ENCODE measurements at places on chromosomes 3 and 15.
A peak's percentile ranks its signal among the peaks of the same experiment; 100 is the strongest.

- no peak for DNase-seq
Observed at GRCh38 chr3:116216761-116217160, 228.5 kb downstream of the LSAMP start.

GRCh38 chr3:133377396-133377795 lies 22.5 kb upstream of the BFSP2 start:
- DNase-seq = peak; percentile 35

GRCh38 chr3:147795418-147795817 lies 386.3 kb downstream of the ZIC1 start:
- no peak for DNase-seq

DNA sequence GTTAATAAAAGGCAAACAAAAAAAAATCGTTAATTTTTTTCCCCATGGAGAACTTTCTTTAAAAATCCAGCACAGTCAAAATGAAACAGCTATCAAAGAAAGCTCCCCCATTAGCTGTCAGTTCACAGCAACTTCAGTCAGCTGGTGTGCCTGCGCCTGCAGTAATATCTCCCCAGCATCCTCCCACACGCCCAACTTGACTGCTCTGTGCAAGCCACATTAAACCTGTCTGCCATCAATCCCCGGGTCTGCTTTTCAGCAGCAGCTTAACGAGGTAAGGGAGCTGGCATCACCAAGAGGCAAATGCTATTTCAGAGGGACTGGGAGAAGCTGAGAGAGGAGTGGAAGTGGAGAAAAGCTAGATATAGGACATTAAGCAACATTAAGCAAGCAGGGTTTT lies 337.5 kb downstream of the GAP43 start:
- no peak for DNase-seq

GRCh38 chr15:66178531-66178910 lies 75.0 kb downstream of the MEGF11 start:
- DNase-seq = no peak

GRCh38 chr3:159734681-159735080 lies 254.0 kb upstream of the IL12A start:
- no peak for DNase-seq

DNA sequence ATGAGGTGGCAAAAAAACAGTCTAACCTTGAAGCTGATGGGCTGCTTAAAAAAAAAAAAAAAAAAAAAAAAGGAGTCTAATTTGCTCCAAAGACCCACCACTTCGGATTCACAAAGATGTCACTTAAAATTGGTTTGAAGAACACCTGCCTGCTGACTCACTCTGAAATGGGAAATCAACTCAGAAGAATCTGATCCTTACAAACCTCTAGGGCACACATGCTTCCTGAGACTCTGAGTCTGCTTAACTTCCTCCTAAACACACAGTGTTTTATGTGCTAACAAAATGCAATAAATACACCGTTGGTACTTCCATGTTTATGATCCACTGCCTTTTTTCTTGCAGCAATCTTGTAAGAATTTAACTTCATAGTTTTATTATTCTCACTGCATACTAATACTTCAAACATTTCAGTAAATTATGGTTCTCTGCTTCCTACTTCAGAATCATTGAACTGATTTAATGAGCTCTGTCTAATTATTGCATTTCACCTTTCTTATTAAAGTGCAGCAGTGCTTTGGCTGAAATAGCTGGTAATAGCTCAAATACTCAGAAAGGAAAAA lies 73.0 kb upstream of the FRMD4B start:
- DNase-seq = no peak

GRCh38 chr15:100310041-100310405 lies 31.8 kb downstream of the ADAMTS17 start:
- DNase-seq = no peak

- no peak for DNase-seq
Observed at GRCh38 chr3:181105646-181106045, 116.1 kb upstream of the DNAJC19 start.

DNA sequence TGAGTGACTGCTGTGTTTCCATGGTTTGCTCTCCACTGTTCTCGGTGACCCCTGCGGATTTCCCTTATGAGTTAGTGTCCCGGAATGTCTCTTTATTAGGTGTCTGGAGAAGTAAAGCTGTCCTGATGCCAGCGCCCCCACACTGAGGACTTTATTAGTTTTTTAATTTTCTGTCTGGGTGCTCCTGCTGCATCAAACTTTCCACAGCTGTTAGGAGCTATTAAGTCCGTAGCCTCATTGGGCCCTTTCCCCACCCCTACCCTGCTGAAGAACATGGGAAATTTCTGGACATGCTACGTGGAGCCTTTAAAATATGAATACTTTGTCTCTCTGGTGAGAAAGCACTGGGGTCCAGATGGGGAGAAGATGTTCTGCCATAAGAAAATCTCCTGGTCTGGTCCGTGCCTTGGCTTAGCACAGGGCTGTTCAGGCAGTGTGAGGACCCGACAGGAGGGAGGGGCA lies 161.7 kb upstream of the HES1 start:
- DNase-seq = no peak

DNA sequence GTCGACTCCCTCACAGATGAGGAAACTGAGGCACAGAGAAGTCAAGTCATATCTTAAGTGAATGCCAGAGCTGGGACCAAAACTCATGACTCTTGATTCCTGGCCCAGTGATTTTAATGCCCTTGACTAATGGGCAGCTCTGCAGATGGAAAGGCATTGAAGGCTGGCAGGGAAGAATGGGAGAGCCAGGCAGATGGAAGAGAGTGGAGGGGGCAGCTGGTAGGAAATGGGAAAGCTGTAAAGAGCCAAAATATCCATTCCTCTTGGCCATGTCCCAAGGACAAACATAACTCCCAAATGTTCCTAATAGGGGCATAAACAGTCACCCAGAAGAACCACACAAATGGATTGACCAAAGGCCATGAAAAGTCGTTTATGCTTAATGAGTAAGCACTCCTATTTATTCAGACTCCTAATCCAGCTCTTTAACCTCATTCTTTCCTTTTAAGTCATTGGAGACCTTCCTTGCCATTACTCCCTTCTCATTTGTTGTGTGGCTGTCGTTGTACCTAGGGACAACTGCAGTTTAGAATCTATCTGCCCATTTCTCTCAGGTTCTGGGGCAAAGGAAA lies 330.5 kb upstream of the ROPN1 start:
- no peak for DNase-seq

GRCh38 chr15:48695088-48695826 lies 49.7 kb upstream of the FBN1 start:
- DNase-seq = peak; percentile 5

GRCh38 chr3:43038010-43038409 lies 58.9 kb downstream of the GASK1A start:
- DNase-seq = no peak

DNA sequence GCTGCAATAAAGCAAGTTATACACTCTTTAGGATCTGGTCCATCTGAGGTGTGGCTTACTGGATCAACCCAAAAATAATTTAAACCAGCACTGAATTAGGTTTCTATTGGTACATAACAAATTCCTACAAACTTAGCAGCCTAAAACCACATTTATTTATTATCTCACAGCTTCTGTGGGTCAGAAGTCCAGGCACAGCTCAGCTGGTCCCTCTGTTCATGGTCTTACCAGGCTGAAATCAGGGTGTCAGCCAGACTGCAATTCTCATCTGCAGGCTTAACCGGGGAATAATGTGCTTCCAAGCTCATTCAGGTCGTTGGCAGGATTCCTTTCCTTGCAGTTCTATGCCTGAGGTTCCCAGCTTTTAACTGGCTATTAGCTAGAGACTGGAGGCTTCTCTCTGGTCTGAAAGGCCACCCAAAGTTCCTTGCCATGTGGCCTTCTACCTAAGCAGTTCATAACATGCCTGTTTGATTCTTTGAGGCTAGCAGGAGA lies 477.4 kb upstream of the WNT5A start:
- DNase-seq = no peak

- DNase-seq = no peak
Observed at GRCh38 chr15:41801850-41802455, 25.9 kb upstream of the JMJD7 start.

GRCh38 chr3:135109681-135110080 lies 314.6 kb downstream of the EPHB1 start:
- no peak for DNase-seq

DNA sequence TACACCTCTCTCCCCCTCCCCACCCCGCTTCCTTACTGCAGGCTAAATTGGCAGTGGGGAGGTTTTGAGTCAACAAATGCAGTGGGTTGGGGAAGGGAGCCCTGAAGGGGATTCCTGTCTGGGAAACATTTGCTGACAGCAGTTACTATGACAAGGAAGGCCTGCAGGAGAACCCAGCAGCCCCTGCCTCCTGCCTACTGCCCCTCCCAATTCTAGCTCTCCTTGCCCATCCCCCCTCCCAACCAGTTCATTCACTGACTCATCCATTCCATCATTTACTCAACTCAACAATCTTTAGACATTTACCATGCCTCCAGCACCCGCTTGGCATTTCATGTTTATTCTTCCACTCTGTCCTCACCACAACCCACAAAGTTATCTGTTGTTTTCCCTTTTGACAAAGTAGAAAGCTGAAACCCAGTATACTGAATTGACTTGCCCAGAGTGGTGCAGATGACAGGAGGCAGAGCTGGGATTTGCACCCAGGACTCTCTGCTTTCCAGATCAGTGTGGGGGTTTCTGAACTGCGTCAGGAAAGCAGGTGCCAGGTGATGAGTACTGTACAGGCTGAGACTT lies 75.0 kb downstream of the MAGEF1 start:
- no peak for DNase-seq

DNA sequence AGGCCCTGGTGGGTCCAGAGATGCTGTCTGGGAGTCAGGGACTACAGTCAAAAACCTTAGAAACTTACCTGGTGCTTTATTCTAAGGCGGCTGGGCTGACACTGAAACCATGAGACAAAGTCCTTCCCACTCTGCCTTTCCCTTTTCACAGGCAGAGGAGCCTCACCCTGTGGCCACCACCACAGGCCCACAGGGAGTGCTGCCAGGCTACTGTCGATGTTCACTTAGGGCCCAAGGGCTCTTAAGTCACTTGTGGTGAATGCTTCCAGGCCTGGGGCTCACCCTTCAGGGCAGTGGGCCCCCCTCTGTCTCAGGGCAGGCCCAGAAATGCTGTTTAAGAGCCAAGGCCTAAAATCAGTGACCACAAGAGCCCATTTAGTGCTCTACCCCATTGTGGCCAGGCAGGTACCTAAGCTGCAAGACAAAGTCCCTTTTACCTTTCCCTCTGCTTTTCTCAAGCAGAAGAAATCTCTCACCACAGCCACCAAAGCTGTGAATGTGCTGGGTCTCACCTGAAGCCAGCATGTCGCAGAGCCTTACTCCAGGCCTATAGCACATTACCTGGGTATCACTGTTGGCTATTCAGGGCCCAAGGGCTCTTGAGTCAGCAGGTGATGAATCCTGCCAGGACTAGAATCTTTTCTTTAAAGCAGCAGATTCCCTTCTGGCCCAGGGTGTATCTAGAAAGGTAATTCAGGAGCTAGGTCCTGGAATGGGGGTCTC lies 39.5 kb upstream of the GOLGA6B start:
- DNase-seq = no peak

DNA sequence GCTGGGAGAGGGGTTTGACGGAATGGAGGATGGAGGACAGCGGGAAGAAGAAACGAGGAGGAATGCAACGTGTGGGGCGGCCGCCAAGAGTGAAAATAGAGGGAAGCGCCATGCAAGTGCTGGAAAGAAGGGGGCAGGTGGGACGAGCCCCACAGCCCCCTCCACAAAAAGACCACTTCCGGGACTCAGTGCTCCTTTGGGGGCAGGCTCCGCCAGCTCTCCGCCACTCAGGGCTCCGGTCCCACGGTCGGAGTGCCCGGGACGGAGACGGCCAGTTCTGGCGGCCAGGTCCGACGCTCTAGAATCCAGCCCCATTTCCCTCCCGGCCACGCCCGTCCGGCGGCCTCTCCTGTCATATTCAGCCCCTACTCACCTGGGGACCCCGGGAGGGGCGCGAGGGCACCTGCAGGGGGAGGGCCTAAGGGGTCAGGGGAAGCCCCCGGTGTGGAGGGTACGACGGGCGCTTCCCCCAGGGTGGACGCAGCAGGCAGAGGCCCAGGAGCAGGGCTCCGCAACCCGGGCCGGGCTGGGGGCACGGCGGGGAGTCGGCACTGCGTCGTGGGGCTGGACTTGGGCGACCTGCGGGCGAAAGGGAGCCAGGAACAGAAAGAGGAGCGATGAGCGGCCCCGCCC lies 25.5 kb upstream of the CSPG4 start:
- DNase-seq = no peak

GRCh38 chr15:90818251-90819210 lies 49.9 kb upstream of the FURIN start:
- no peak for DNase-seq

GRCh38 chr3:120567370-120568201 lies 28.6 kb upstream of the NDUFB4 start:
- DNase-seq = peak; percentile 57

- DNase-seq = no peak
Observed at GRCh38 chr3:101117980-101118379, 124.8 kb upstream of the ABI3BP start.

GRCh38 chr3:171508206-171508605 lies 48.0 kb upstream of the TNIK start:
- DNase-seq = no peak

DNA sequence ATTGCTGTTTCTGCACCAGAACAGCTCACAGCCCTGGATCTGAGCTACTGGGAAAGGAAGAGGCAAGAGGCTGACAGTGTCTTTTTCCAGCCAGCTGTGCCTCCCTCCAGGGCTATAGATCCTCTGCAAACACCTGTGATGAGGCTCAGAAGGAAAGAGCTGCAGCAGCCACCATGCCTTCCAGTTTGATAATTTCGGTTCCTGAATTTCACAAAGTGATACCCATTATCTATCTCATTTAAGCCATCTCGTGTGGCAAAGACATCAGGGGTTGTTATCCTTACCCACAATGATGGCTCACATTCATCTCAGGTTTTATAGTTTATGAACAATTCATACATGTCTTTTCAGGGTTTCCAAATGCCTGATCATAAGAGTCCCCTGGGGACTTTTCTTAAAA lies 1.8 kb upstream of the LARP6 start:
- no peak for DNase-seq

DNA sequence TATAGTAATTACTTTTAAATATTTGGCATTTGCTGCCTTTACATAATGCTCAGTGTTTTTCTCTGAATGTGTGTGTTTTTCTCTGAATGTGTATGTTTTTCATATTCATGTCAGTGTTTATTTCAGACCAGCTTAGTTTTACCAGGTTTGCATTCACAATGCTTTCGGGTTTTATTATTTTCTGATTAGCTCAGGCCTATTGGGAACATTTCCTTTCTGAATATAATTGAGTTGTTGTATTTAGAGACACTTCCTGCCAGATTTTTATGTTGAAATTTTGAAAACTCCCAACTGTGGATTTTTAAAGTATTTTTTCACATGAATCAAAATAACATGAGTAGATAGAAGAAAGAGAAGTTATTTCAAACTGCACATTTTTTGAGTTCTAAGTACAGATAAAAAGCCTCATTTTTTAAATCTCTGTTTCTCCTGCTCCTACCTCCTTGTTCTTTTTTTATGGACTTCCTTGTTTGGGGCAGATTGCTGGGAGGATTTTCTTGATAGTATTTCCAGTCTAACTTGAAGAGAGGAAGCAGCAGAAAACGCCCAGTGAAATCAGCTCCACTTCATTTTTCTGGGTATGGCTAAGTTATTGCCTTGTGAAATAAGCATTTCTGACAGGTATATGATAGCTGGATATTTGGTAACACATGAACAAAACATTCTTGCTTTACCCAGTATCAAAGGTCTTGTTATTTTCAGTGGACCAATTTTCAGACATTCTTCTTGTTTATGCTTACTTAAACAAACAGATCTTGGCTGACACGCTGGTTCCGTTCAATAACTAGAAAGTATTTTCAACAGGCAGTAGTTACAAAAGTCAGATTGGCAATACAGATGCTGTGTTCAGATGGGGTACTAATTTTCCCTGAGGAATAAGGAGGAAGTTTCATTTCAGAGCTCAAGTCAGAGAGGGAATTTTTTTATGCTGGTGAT lies 70.7 kb downstream of the RIOX2 start:
- no peak for DNase-seq

GRCh38 chr15:62306851-62307504 lies 141.9 kb upstream of the C2CD4B start:
- peak; percentile 74 for DNase-seq
